ENCODE measurements at places on chromosomes 4 and X.
A peak's percentile ranks its signal among the peaks of the same experiment; 100 is the strongest.

DNA sequence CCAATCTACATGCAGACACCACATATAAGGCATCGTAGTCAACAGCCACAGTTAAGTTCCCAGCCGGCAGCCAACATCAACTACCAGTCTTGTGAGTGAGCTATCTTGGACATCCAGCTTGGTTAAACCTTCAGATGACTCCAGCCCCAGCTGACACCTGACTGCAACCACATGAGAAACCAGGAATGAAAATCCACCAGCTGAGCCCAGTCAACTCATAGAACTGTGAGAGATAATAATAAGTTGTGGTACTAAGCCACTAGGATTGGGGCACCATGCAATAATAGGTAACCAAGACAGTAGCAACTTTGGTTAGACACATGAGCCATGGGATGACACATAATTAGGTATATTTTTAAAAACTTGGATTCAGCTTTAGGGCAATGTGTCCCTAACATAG is 188.1 kb upstream of the BCOR start:
- DNase-seq = no peak

DNA sequence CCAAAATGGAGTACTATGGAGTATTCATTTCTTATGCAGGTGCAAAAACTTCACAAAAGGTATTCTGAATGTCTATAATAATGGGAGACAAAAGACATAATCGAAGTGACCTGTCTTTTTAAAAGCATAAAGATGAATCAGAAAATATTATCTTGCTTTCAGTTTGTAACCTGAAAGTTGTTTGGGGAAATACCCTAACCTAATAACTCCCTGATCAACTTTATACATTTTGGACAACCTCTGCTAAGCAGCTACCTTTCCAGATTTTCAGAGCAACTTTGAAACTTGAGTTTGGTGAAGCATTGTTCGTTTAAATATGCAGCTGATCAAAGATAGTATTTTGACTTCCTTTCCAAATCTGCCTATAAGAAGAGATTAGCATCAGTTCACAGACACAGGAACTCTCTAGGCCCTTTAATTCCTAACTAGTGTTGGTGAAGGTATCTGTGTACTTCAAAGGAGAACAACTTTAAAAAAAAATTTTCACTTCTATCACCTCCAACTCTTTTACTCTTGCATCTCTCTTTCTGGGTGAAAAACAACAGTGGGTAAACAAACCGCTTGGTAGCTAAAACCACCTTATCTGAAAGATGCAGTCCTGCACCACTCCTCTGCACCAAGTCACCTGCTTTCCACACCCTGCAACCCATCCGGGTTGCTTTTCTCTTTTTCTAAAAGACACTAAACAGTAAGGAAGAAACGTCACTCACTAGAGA is 26.5 kb downstream of the CD40LG start:
- DNase-seq = no peak

- DNase-seq = peak; percentile 56
These were observed at the start of gene RAB39B for GRCh38 chrX:155263854-155264628. TSS of gene RAB39B (minus strand) at chrX:155264491. CDS start at chrX:155264288, 203 bp downstream.

DNA sequence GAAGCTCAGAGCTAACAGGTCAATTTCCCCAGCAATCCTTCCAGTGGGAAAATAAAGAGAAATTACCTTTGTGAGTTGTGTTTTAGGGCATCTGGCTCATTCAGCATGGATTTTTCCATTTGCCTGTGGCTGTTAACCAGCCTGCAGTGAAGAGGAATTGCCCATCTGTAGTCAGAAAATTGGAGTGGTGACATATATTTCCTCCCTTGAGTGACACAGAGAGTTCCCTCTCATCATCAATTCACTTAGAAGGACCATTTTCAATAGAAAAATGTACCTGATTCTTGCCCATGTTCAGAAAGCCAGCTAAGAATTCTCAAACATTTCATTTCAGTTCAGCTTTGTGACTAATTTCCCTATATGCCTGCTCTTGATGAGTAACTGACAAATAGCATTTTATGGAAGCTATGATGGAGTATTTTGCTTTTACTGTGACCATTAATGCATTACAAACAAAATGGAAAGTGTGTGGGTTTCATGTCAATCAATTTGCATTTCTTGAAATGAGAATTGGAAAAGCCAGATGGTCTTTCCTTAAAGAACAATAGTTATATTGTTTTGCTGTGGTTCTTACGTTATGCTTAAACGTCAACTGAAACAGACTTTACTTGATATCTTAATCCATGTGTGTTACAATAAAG is 155.8 kb downstream of the NWD2 start:
- DNase-seq = no peak

DNA sequence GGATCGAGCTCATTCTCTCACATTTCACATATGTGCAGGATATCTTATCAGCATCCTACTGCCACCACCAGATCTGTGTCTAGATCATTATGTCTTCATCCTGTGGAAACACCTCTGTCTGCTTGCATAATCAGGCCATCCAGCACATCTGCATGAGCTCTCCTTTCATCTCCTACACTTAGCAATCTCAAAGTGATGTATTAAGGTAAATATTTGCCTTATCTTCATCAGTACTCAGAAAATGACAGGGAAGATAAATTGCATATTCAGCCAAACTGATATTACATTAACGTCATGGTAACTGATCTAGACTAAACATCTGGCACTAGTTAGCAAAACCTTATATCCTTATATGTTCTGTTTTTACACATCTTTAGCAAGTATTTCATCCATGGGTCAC is 207.3 kb upstream of the PABPC4L start:
- no peak for DNase-seq

DNA sequence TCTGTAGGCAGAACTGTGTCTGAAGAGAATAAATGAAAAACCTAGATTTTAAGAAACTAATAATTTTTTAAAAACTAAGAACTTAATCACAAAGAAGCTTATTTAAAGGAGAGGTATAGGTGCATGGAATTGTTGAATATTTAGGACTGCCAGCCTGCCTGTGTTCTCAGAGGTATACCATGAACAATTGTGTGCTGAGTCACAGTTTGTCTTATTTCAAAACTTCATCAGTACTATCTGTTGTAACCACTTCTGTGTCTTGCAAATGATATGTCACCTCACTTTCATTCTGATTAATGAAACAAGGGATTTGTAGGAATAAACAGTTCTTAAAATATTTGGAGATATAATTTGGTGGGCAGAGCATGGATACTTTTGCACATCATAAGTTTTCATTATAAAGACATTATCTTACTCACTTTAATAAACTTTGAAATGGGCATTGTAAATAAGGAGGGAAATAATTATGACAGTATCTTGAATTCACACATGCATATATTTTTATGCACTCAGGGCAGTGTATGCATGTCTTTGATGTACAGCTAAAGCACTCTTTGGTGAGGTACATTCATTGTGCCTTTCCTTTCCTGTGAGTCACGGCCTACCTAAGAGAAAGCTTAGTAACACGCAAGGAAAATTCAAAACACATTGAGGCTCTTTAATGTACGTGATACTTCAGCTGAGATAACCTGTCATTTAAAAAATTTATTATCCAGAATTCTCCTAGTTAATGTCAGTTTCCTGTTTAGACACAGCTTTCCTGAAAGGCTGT is 31.7 kb downstream of the STOX2 start:
- DNase-seq = no peak

DNA sequence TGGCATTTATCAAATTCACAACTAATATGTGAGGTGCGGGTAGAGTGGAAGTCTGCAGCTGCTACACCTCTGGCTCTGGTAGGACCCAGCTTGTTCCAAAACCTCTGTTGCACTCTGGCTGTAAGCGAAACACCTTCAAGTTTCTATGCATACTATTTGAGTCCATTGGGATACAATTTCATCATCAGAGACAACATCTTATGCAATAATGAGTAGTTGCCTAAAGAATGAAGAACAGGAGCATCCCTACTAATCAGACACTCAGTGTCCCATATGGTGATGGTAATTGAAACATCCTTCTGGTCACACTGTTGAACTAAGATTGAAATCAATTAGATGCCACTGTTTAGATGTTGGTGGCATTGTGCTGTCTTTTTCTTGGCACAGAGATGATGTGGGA is 178.4 kb downstream of the MGST2 start:
- DNase-seq = no peak

DNA sequence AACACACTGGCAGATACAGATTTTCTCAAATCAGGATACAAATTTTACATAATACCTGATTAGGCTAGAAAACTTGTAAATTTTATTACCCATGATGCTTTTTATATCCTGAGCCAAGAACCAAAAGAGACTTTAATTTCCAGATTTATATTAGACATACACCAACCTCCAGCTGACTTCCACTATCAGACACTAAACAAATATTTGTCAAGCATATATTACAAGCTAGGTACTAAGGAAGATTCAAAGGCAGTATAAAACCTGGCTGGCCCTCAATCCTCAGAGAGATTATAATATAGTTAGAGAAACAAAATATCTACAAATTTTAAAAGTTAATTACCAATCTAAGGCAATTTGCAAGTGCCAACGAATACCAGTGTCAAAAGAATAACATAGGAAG is 357.8 kb upstream of the F9 start:
- DNase-seq = no peak

DNA sequence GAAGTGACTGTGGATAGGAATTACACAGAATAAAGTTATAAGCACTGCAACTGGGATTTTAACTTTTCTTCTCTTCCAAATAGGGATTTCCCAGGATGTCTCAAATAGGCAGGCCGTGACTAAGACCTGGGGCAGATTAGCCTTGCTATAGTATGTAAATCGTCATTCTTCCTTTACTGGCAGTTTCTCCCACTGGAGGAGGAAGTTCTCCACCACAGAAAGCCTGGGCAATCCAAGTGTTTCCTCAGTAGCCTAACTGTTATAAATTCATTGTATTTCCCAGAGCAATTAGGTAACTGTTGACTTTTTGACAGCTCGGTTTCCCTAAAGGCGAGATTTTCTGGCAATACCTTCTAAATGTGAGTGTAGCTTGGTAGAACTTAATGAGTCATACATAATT is at the start of gene TNIP3:
Gene TNIP3 (minus strand): TSS at position 31 of the 400 bp plus-strand sequence. CDS start 196 bp downstream, outside the sequence.
- no peak for DNase-seq

GRCh38 chr4:6087669-6088341 is 69.6 kb upstream of the C4orf50 start:
- DNase-seq = no peak

- no peak for DNase-seq
These were observed 51.5 kb upstream of the RAP2C start for GRCh38 chrX:132270699-132271098.

- DNase-seq = no peak
These were observed 202.5 kb upstream of the MAB21L2 start for GRCh38 chr4:150379454-150379853.

GRCh38 chr4:106049490-106049889 is 154.2 kb downstream of the NPNT start:
- no peak for DNase-seq

GRCh38 chrX:47746446-47746845 is 87.5 kb upstream of the UXT start:
- no peak for DNase-seq

- peak; percentile 10 for DNase-seq
These were observed 28.2 kb upstream of the CENPU start for GRCh38 chr4:184762100-184762499.

DNA sequence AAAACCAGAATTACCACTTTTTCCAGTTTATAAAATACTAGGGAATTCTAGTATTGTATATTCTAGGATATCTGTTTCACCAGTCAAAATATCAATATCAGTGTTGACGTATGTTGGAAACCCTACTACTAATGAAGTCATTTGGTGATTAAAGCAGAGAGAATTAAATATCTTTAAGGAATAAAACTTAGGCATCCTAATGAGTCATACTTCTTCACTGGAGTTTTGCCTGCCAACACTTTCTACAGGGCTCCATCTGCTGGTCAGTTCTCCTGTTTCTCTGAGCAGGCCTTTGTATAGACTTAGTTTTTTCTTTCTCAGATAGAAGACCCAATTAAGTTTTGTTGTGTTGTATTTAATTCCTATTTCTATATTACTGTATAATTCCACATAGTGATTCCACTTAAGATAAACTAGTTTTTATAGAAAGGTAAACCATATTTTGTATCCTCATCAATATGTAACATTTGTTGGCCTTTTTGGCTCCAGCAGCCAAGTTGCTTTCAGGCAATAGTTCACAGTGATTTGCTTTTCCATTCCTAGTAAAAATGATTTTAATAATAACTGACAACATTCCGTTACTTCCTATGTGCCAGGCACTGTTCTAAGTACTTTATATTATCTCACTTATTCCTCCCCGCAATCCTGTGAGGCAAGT is 3.5 kb downstream of the AP1AR start:
- DNase-seq = peak; percentile 14

GRCh38 chr4:11038926-11039325 is 354.4 kb upstream of the CLNK start:
- no peak for DNase-seq

- peak; percentile 38 for DNase-seq
These were observed 43.7 kb upstream of the TMSB15B start for GRCh38 chrX:103918571-103919269.

- no peak for DNase-seq
These were observed 115.7 kb upstream of the ZXDA start for GRCh38 chrX:58025979-58026378.

DNA sequence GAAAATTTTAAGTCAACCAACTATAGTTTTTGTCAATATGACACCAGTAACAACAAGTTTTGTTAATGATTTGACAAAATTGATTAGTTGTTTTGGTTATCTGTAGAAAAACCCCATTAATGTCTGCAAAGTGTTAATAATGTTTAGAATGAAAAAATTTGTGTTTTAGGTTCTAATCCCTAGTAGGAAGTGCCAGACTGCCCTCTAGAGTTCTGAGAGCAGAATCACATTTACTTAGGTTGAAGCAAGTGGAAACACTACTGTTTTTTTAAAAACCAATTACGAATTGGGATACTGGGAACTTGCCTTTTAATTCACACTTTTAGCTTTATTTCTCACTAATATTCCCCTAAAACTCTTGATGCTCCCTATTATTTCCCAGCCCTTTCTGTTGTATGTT is 101.1 kb upstream of the CYLC1 start:
- DNase-seq = no peak

GRCh38 chr4:39415678-39416283 is 9.1 kb downstream of the KLB start:
- DNase-seq = no peak

DNA sequence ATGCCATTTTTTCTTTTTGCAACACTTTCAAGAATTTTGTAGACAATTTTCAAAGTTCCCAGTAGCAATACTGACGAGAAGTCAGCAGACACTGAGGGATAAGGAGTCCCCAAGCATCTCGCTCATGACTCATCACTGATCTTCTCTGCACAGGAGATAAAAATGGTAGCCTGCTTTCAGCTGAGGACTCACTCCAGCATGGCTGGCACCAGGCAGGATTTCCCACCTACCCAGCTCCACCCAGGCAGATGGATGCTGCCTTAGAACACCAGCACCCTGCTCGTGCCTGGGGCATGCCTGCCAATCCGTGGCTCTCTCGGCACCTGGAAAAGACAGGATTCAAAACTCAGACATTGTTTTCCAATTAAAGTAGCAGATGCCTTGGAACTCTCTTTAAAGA is 24.9 kb downstream of the JAKMIP1 start:
- no peak for DNase-seq

DNA sequence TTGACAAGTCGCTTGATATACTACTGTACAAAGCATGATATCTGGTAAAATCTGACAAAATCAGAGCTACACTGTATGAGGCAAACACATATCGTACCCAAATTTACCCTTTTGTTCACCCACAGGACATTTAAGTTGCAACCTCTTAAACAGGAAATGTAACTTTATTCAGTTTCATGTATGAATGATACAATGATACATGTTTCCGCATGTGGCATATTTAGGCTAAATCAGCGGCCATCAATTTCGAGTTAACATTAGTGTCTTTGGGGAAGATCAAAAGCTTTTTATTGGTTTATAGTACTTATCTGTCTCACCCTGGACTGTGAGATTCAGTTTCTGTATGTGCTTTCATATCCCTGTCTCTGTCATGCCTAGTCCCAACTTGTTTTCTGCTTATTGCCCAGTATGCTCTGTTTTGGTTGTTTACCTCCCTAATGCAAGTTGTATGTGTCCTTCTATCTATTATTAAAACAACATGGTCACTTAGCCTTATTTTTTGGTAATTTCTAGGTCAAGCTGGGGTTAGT is 97.3 kb upstream of the HPRT1 start:
- no peak for DNase-seq
